ENCODE measurements at places on chromosomes 6 and 20.

DNA sequence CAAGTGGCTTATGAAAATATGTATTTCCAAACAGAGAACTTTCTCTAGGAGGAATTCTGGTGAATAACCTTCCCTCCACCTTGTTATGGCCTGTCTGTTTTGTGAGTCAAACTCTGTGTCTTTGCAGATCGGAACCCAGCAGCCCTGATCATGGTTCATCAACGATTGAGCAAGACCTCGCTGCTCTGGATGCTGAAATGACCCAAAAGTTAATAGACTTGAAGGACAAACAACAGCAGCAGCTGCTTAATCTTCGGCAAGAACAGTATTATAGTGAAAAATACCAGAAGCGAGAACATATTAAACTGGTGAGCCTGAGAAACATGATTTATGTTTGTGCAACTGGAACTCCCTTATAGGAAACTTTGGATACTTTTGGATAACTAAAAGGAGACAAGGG is 294.5 kb upstream of the PLCB4 start:
- no peak for DNase-seq

DNA sequence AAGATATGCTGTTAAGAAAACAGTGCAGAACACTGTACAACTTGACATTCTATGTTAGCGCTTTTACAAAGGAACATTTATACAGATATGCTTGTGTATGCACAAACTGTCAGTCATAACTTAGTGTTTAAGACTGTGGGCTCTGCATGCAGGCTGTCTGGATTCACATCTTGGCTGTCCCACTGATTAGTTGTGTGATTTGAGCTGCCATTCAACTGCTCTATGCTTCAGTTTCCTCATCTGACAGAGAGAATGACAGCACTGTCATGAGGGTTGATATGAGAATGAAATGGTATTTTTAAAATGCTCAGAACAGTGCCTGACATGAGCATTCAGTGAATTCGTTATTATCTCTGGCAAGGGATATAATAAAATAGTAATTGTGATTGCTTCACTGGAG is 8.7 kb downstream of the SLC25A27 start:
- DNase-seq: no peak

DNA sequence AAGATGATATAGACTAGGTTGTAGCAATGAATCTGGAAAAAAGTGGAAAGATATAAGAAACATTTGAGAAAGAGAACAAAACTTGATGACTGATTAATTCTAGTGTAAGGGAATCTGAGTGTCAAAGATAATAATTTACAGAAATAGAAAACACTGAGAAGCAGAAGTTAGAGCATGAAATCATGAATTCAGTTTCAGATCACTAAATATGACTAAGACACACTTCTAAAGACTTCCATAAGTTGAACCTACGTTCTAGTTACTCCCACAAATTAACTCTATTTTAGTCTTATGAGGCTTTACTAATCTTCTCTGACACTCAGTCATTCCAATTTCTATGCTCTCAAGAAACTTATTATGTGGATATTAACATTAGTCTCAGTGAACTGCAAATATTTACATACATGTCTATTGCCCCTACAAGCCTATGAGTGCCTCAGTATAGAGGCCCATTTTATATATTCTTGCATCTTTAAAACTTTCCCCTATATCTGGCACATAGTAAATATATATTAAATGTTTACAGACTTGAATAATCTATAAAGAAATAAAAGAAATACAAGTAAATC is 30.4 kb downstream of the IBTK start:
- DNase-seq: no peak

DNA sequence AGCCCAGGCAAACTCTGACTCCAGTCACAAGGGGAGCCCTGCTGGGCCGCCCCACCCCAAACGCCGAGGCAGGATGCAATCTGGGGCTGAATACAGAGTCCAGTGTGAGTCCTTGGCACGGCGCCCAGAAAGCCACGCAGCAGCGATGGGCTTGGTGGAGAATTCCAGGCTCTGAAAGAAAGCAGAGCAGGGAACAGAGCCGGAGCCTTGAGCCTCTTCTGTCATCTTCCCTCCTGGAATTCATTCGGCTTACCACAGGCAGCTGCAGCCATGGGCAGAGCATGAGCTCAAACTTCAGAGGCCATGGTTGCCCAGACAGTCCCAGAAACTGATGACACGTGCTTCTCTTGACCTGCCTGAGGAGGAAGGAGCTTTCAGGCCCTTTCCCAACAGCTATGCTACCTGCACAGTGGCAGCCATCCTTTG is 441.1 kb upstream of the JARID2 start:
- DNase-seq: peak; percentile 54

DNA sequence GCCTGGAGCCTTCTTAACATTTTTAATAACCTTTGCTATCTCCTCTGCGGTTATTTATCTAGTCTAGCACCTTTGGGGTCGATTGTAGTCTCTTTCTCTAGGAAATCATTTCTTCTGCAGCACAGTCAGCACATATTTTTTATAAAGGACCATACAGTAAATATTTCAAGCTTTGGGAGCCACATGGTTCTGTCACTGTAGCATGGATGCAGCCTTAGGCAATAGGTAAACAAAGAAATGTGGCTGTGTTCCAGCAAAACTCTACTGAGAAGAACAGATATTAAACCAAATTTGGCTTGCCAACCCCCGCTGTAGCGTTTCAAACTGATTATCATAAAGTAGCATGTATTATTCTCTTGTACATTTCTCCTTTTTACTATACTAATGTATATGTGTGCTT is 95.7 kb downstream of the SLC23A2 start:
- DNase-seq: peak; percentile 69

DNA sequence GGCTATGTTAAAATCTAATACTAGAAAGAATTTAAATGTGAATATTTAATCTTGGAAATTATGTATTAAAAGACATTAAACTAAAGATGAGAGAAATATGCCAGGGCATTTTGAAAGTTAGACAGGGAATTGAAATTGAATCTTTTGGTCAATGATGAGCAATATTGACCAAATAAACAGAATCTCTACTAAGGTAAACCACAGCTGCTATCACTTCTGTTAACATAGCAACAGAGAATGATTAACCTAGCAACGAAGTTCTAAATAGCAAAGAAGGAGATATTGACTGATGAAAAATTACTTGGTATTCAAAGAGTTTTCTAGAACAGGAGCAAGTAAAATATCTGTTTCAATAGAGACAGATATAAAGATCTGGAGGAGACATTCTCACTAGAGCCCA is 45.2 kb upstream of the RSPO3 start:
- DNase-seq: no peak

DNA sequence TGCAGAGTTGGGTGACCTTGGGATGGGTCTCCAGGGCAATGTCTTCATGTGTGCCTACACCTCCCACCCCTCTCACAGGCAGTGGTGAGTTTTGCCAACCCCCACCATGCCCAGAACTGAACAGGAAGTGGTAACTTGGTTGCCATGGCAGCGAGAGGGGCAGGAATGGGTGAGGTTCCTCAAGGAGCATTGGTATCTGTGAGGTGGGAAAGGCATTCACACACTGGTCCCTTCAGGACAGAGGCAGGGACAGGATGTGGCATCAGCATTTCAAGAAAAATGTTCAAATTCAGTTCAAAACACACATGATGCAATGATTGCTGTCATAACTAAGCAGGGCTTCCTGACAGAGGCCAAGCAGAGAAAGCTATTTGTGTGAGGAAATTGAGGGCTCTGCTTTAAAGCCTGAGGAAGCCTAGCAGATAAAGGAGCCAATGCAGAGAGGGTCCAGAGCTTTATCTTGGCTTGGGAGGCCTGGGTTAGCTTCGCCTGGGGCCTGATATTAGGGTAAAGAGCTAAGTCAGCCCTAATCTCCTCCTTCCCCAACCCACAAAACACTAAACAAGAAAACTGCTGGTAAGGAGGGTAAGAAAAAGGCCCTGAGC is 551 bp downstream of the TREML2 start:
- no peak for DNase-seq

- DNase-seq: no peak
These were observed 137.2 kb downstream of the SYNE1 start for GRCh38 chr6:152499931-152500330.

DNA sequence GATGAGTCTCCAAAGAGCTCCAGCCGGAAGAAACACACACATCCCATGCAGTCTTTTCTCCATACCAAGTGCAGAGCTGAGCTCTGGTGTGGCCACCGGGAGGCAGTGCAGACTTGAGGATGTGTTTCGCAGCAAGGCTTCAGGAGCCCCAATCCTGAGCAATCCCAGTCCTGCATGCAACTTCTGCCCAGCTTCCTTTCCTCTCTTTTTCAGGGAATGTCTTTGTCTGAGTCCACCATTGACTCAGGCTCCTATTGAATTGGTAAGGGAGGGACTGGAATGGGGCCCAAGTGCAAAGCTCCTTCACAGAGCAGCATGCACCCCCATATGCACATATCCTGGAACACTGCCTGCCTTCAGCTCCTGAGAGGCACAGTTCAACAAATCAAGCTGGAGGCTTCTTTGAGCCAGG is 50.5 kb upstream of the ASIP start:
- peak; percentile 81 for DNase-seq

DNA sequence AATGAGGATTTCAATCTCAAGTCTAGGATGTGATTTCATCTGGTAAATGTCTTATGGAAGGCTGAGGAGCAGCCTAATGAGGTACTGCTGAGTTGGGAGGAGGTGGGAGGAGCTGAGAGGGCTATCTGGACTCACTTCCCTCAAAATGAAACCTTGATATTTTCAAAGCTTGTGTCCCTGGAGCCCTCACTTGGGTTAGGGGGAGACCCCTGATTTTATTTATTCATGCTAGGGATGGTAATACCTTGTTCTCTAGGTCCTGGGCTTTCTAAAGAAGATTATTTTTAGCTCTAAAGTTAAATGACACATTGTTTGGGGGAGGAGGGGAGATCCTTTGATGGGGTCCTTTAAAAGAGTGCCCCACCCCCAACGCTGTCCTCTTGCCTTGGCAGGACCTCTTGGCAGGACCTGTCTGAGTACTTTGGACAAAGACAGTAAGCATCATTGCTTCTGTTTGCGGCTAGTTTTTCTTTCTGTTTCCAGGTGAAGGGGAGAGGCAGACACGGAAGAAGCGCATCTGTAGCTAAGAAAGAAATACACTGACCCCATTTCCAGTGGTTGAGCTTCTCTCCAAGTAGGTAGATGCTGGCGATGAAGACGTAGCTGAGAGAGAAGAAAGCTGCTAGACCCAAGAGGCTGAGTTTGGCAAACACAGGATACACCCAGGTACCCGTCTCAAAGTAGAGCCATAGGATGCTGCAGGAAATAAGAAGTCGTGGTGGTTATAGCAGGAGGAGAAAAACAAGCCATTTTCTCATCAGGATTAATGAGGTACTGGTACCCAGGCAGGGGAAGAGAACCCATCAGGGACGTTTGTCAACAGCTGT is 55.6 kb downstream of the ADTRP start:
- no peak for DNase-seq

GRCh38 chr20:33685328-33686099 is 671 bp downstream of the E2F1 start:
- DNase-seq: peak; percentile 71

DNA sequence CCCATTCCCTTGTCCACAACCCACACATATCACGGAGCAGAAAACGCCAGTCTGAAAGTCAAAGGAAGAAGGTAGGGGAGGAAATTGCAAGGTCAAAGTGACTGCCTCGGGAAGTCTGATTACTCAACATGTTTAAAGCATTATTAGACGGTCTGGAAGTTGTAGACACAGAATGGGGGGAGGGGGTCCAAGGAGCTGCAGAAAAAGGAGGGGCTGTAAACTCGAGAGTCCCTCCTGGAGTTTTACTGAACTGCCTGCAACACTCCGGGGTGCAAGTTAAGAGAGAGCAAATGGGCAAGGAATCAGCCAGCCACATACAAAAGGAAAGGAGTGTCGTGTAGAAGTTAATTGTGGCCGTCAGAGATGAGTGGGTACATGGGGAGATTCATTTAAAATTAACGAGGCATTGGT is 417.7 kb upstream of the JARID2 start:
- no peak for DNase-seq

DNA sequence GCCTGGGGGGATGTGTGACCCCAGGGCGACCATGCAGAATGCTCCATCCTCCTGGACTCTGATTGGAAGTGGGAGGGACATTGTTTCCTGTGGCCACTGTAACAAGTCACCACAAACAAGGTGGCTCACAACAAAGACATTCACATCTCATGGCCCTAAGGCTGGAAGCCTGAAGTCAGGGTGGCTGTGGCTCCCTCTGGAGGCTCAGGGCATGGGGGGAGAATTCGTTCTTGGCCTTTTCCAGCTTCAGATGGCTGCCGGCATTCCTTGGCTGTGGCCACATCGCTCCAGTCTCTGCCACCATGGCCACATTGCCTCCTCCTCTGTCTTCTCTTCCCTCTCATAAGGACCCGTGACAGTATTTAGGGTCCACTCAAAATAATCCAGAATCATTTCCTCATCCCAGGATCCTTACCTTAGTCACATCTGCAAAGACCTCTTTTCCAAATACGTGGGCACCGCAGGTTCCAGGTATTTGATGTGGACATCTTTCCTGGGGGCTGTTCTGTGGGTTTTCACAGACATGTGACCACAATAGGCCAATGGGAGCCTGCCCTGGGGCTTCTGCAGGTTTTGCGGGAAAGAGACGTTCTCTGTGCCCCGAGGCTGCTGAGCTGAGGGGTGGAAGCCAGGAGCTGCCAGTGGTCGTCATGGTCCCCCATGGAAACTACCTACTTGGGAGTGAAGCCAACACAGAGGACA is 249.3 kb downstream of the PREX1 start:
- DNase-seq: no peak

DNA sequence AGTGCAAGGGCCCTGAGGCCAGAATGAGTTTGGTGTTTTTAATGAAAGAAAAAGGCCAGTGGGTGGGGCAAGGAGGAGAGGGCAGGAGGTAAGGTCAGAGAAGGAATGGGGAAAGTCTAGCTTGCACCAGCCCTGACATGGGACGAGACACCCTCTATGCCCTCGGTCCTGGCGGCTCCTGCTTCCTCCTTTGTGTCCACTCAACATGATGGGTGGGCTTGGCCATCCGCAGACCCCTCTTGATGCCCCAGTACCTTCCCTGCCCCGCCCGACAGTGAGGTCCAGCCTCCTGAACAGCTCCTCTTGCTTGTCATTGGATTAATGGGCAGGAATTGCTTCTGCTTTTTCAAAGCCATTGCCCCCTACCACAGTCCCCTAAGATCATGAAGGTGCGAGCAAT is 33.6 kb upstream of the ANGPT4 start:
- DNase-seq: no peak

DNA sequence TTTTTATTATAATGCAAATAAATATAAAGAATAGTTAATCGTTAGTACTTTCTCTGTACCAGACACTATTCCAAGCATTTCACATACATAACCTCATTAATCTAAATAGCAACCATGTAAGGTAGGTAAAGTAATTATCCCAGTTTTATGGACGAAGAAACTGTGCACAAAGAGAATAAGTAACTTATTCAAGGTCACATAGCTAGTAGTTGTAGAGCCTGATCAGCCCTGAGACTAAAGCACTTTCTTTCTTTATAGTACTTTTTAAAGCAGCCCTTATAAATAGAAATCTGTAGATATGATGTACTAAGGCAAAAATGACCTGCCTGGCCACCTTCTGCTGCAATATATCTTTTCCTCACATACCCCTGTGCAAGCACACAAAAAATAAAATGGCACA is 104.8 kb downstream of the MYO6 start:
- DNase-seq: no peak

DNA sequence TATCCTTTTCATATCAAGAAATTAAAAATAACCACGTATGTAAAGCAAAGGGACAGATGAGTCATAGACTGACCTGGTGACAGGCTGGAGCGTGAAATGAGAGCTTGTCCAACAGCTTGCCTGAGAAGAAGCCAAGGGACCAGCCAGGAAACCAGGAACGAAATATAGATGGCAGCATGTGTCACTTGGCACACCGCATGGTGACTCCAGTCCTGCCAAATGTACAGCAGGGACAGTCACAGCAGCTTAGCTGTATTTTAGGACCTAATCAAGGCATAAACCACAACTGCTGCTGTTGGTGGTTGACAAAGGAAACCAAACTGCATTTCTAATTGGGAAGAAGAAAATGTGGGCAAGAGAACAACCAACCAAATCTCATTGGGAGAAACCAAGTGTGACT is 755.0 kb downstream of the TFAP2A start:
- DNase-seq: no peak

All from HepG2 (cell line).